ENCODE measurements at places on chromosomes 6 and 20.

- no peak for DNase-seq
These were observed 41.3 kb upstream of the QKI start for GRCh38 chr6:163373240-163373639.

GRCh38 chr20:53872561-53873229, 197.7 kb downstream of the BCAS1 start:
- DNase-seq, result no peak

GRCh38 chr6:167141667-167142432, 15.9 kb downstream of the GPR31 start:
- DNase-seq, result no peak

- DNase-seq, result no peak
These were observed 6.3 kb upstream of the GMPR start for GRCh38 chr6:16232086-16232485.

GRCh38 chr6:89602166-89602565, 36.4 kb downstream of the LYRM2 start:
- no peak for DNase-seq

DNA sequence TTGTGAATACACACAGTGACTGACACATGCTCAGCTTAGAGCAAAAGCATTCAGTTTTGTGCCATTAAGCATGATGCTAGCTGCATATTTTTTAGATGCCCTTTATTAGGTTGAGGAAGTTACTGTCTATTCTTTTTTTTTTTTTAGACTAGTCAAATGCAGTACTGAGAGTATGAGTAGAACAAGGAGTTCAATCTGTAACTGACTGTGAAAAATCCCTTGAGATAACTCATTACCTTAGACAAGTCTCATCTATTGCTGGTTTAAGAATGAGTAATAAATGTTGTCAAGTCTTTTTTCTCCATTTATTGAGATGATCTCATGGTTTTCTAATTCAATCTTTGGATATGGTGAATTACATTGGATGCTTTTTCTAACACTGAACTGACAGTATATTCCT, 23.2 kb downstream of the AHI1 start:
- DNase-seq, result no peak

GRCh38 chr6:169583886-169584541, 117.8 kb downstream of the WDR27 start:
- DNase-seq, result no peak

DNA sequence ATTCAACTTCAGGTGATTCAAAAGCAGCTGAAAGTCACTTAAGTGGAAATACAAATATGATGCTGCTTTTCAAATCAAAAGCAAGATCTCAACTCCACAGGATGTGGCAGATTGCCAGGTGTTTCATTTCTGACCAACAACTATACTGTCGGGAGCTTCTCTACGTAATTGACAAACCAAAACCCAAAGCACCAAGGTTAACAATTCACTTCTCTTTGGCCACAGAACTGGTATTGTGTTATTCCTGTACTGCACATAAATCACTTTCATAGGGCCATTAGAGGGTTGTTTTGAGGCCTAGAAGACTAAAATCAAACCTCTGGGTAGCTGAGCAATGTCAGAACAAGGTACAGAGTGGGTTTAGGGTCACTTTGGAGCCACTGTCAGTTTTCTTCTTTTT, 169.7 kb downstream of the HAO1 start:
- no peak for DNase-seq

DNA sequence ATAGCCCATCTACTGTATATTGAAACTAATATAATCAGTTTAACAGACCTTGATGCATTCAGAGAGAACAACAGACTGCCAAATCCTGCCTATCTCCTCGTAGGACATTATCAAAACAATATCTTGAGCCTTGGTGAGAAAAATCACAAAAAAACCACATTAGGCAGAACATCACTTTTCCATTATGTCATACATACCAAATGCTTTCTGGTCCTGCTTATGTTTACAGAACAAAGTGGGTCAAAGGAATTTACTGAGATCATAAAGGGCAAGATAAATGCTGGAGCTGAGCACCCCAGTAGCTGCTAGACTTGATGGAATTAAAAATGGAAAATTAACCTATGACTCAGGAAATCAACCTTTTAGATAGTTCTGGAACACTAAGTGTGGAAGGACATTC, 195.3 kb upstream of the KCNK16 start:
- no peak for DNase-seq

GRCh38 chr6:5497896-5498578, 236.7 kb downstream of the FARS2 start:
- DNase-seq, result no peak

DNA sequence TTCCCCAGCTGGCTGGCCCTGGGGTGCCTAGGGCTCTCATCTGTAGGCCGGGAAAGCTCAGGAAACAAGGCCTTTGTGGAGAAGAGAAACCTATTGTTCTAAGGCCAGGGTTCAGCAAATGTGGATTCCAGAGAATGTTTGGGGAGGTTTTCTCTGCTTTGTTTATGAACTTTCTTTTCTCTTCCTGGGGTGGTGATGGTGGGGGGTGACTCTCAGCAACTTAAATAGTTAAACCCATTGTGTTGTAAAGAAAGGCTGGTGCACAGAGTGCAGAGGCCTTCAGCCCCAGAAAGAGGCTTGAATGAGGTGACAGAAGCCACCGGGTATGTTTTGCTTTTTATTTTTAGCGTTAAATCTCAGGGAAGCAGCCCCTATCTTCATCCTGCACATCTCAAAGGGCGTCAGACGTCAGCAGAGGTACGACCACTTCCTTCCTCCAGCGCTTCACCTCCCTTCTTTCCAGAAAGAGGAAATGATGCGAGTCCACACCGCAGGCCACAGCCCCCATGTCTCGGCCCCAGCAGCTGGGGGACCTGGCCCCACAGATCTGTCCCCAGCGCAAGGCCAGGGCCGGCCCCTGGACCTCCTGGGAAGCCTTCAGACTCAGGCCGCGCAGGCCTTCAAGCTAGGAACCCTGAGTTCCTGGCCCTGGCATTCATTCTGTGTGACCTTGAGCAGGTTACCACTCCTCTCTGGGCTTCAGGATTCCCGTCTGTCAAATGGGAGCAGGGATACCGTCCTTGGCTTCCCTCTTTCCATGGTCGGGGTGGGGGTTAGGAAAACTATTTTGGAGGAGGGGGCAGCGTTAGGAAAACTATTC, 605 bp upstream of the PPP1R16B start:
- DNase-seq, result no peak

DNA sequence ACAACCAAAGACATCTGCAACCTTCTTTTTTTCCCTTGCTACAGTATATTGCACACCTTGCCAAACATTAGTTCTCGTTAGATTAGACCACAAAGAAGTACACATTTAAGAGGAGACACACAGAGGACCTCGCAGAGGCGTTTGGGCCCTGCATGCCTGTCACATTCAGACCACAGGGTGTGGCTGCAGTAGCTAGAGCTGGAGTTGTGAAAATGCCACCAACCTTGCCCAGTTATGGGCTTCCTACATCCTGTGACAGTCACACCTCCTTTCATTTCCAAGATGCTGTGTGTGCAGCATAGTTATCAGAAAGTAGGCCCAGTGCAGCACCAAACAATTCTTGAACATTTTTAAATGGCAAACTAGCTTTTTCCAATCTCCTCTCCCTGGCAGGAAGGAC, 2.4 kb downstream of the SYNE1 start:
- DNase-seq, result no peak

DNA sequence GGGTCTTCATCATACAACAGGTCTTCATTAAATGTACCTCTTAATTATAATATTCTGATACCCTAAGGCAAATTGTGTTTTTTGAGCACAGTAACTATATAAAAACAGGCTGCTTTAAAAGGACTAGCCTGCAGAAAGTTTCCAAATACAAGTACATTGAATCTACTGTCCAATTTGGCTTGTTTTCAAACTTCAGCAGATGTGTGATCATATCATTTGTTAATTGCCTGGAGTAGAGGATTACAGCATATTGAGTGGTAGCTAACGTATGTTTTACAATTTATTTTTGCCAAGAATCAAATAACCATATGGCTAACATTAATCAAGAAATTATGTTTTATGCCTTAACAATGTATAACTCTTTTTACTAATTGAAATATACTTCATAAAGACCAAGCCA, 12.6 kb downstream of the TINAG start:
- DNase-seq, result no peak

- no peak for DNase-seq
These were observed 55.7 kb downstream of the FAM184A start for GRCh38 chr6:119022796-119023195.

DNA sequence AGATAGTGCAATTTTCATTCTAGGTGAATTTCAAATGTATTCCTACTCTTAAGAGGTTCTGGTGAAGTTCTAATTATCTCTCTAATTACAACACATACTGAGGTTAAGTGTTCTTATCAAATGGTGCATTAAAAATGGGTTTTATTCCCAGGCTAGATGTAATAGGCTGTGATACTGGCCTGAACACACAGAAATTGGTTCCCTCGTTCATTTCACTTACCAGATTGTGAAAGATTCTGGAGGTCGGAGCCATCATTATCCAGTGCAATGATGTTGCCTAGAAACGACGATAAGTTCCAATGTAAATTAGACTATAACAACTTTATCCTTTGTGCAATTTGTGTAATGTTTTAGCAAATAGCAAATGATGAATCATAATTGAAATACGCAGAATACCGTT, 172.6 kb upstream of the SOX4 start:
- no peak for DNase-seq

DNA sequence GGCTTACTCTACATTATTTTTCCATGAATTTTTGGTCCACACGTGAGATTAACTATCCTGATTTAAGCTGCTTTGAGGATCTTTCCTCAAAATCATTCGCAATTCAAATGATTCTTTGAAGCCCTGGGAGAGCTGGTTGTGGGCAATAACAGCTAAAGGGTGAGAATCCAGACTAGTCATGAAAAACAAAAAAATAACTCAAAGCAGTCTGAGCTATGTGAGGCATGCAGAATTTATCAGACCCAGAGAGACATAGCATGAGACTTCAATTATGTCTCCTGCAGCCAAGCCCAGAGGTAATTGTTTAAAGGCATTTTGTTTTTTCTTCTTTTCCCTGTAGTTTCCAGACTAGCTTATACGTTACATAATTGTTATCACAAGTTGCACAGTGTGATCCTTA, 517.3 kb upstream of the PTCHD4 start:
- DNase-seq, result no peak

- no peak for DNase-seq
These were observed 91.7 kb upstream of the AKAP12 start for GRCh38 chr6:151148111-151148510.

GRCh38 chr6:38177882-38178583, 358.5 kb downstream of the ZFAND3 start:
- DNase-seq, result no peak

DNA sequence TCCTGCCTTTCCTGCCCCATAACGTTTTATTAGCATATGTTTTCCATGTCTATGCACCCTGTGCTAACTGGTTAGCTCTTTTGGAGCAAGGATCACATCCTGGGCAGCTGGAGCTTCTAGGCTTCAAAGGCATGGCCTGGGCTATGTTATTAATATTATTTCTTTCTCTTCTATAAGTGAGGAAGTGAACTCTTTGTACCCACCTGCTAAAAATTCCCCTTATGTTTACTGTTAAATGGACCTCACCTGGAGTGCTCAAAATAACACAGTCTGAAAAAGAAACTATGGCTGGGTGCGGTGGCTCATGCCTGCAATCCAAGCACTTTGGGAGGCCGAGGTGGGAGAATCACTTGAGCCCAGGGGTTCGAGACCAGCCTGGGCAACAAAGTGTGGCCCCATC, 97.8 kb downstream of the TNFAIP3 start:
- DNase-seq, result no peak

GRCh38 chr20:38217791-38218565, 42.6 kb downstream of the KIAA1755 start:
- DNase-seq, result no peak

- DNase-seq, result no peak
These were observed 251.9 kb downstream of the SOD2 start for GRCh38 chr6:159440911-159441703.

GRCh38 chr6:63589952-63590411, 17.7 kb downstream of the LOC128125822 start:
- DNase-seq, result no peak

DNA sequence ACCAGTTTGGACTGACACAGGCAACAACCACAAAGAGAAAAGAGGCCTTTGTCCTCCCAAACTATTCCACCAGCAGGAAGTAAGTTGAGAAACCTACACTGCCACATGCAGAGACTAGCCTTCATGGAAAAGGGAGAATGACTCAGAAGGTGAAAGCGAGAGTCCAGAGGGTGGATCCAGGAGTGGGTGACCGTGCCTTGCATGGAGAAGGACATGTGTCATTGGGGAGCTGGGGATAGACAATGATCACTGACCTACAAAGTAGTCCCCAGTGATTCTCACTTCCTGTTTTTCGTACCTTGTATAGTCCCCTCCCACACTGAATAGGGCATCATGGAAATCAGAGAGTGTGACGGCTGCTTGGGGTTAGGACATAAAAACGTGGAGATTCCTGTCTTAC, 91.9 kb downstream of the MYLK4 start:
- DNase-seq, result no peak

DNA sequence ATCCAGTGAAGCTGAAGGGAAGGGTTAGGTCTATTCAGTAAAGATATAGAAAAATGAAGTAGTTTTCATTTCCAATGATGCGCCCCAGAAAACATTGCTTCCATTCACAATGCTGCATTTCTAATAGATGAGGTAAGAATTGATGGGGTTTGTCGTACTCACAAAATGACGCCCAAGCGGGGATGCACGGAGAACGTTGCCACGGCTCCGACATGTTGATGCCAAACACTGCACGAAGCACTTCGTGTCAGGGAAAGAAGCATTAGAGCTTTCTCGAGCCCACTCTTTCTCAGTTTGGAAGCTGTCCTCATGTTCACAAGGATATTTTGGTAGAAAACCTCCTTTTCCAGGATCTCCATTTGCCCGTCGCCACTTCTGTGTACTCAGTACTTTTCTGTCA, 21.6 kb upstream of the MAFB start:
- no peak for DNase-seq

DNA sequence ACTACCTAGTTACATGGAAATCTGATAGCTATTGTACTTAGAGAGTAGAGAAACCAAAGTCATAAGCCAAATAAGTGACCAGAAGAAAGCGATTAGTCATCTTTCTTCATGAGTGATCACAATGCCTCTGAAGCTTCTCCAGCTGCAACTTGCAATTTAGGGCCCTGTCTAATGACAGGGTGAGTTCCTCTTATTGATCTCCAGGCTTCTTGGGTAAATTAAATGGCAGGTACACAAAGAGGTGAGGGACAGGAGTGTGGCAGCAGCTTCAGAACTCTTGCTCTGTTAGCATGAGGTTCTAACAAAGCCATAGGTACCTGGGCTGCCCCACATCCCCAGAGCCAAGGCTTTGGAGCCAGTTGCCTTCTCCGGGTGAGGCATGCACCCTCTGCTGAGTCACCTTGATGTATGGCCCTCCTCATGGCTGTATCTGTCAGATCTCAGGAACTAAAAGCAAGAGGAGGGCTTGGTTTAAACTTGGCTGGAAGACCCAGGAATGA, 60.8 kb downstream of the PRDM1 start:
- DNase-seq, result no peak

GRCh38 chr6:98840385-98840784, 6.0 kb downstream of the POU3F2 start:
- DNase-seq, result no peak

Data from caudate nucleus (tissue), 63 donors.